ENCODE measurements at places on chromosomes 2 and 18.

DNA sequence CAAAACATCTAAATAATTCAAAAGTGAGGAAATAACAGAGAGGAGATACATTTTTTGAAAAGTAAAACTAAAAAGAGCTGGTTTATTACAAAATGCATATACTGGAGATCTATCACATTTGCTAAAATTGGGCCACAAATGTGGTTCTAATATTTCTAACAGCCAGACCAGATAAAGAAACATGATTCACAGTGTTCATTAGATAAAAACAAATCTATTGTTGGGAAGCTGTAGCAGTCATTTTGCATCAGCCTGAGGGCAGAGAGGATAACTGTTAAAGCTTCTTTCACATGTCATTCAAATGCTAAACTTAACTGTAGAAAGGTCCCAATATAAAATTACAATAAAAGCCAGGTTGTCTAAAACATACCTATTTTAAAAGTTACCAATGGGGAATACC, 148.3 kb downstream of the GULP1 start:
- no peak for DNase-seq

DNA sequence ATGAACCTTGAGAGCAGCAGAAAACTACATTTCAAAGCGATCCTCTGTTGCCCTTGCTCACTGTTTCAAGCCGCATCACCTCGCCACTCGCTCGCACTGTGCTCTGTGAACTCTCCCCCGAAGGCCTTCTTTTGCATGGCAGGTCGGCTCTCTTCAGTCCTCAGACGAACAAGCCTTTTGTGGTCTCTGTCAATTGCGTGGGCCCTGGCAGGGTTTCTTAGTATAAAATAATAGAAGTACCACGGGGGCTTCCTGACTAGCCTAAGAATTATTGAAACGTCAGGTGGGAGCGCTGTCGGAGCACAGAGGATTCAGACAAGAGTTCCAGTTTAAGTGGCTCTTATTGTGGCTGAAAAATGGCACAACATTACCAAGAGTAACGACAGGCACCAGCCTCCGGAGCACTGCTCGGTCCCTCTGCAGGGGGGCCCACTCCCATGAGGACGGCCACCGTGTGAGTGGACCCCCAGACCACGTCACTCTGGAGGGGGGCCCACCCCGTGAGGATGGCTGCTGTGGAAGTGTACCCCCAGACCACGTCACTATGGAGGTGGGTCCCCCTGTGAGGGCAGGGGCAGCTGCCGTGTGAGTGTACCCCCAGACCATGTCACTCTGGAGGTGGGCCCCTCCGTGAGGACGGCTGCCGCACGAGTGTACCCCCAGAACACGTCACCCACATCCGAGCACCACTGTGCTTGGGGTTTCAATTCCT, 237.7 kb downstream of the HDAC4 start:
- no peak for DNase-seq

DNA sequence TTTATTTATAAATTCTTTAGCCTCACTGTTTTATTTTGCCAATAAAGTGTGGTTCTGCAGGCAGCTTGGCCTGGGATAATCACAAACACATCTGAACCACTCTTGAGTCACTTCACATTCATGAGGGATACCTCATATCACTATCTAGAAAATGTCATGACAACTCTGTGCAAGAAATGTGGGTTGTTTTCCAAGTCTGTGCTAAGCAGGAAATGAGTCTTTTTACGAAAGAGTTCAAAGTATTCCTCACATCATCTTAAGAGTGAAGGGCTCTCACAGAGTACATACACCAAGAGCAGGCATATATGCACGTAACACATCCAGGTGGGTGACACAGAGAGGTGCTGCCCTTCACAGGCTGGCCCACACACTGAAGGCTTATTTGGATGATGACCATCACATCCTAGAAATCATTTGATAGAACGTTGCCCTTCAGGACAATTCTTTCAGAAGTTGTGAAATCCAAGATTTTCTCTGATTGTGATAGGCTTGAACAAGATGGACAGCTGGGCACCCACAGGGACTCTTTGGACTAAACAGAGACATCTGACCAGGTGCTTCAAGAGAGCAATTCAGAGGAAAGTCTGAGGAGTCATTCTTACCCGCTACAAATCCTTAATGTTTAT, 811.1 kb upstream of the LRATD1 start:
- no peak for DNase-seq

DNA sequence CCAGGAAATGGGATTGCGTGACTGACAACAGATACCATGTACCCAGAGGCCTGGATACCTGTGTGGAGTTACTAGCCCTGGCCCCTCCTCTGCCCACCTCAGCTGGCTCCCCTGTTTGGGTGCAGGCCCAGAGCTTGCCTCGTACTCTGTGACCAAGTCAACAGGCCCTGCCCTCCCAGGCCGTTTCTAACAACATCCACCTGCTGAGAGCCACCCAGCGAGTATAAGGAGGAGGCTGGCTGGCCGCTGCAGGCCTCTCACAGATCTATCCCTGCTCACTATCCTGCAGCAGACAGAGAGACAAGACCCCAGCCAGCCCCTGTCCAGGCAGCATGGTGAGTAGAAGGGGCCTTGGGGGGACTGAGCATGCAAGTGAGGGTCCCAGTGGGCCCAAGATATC, 12.5 kb upstream of the TUBA4A start:
- no peak for DNase-seq

DNA sequence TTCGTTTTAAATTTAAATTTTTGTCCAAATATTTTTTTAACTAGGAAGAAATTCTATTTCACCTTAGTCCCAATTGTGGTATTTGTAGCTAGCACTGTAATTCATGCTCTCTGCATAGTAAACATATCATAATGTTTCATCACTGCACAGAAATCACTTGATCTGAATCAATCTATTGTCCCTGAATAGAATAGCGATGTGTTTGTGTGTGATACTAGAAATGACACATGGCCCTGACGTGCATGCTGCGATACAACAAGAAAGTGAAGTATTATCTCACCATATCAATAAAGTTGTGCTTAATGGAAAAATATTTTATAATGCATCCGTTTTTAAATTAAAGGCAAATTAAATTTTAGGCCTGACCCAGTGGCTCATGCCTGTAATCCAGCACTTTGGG, 10.0 kb downstream of the TTL start:
- no peak for DNase-seq

GRCh38 chr18:29271501-29271900, 1094.6 kb upstream of the CDH2 start:
- DNase-seq, result no peak

GRCh38 chr18:9835825-9836224, 49.9 kb upstream of the TXNDC2 start:
- DNase-seq, result no peak

DNA sequence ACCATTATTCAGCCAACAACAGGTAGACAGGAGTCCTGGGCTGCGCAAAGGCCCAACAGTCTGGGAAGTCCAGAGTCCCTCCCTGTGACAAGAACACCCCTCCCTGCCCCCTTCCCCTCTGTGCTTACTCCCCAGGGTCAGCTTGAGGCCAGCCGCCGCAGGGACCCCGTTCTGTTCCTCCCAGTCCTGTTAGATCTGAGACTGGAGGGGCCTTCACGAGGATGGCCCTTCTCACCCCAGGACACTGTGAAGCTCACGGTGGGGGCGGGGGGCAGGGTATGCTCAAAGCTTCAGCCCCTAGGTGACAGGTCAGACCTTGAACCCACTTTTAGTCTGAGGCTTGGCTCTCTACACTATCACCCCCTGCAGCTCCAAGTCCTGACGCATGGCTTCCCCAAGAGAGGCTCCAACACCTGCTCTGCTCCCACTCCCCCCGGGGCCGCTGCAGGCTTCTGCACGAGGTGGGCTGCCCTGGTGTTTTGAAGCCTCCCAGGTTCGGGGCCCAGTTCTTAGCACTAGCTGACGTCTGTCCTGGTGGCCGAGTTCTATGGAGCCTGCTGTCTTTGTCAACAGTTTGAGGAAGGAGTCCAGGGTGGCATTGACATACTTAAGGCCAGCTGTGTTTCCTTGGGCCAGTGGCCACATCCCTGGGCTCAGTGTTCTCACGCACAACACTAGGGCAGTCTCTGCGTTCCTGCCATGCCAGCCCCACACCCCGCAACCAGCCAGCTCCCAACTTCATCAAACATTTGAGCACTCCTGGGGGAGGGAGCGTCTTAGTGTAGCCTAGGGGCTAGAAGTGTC, 37.2 kb upstream of the HPCAL1 start:
- DNase-seq, result no peak

GRCh38 chr2:140354544-140354943, 1574.4 kb upstream of the NXPH2 start:
- no peak for DNase-seq

DNA sequence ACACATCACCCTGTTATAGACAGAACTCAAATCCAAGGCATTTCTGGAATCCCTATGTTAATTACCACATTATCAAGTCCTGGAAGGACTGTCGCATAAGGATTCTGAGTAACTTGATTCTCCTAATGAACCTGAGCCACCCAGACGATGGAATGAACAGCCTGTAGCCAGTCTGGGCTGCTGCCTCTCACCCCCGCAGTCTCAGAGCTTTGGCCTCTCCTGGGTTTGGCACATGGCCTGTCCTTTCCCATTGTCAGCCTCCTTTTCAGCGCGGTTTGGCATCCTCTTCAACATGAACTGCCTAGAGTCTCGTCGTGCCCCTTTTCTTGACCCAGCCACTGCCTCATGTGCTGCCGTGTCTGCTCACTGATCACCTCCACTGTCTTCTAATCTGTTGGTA, 147.6 kb downstream of the SLC8A1 start:
- DNase-seq, result no peak

- no peak for DNase-seq
These were observed 40.9 kb downstream of the TMEM247 start for GRCh38 chr2:46520130-46520711.

DNA sequence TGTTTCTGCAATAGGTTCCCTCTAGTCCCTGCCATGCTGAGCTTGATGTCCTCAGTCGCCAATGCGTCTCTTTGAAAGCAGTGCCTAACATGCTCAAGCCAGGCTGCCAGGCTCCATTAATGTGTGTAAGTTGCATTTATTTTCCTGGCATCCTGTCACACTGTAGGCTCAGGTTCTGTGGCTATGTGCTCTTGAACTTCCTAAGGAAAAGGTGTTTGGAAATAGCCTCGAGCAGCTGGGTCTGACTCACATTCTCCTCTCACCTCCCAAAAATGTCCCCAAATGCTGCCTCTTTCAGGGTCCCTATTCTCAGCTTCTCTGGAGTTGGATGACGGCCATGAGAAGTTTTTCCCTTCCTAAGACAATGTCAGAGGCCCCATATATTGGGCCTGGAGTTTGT, 58.0 kb upstream of the SLC14A2 start:
- no peak for DNase-seq

DNA sequence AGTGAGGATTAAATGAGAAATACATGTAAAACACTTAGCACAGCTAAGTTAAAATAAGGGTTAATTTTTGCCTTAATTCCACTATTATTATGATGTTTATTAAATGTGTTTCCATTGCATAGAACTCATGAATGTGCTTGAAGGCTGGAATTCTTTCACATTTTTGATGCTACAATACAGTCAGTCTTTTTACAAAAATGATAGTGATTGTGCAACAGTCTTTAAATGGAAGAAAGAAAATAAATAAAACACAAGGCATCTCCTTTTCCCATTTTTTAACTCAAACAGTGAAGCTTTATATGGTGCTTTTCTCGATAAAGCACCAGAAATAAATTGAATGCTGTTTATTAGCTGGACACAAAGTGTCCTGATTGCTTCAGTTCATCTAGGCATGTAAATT, 123.9 kb downstream of the MAP2 start:
- no peak for DNase-seq

DNA sequence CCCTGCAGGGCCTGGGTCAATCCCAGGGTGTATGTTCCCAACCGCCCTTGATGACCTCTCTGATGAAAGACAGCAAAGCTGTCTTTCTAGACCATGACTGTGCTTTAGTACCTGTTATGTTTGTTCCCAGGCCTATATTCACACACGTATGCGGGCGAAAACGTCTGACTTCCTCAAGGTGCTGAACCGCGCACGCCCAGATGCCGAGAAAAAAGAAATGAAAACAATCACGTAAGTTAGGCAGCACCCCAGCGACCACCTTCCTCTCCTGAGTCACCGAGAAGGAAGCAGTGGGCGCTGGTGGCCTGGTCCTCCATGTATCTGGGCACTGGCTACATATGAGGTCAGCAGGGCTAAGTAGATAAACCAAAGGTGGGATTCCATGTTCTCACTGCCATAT, 11.1 kb upstream of the GPBAR1 start:
- no peak for DNase-seq

GRCh38 chr2:45889053-45889452, 237.6 kb downstream of the PRKCE start:
- peak; percentile 38 for DNase-seq

GRCh38 chr2:43201497-43201896, 24.9 kb downstream of the ZFP36L2 start:
- no peak for DNase-seq

- DNase-seq, result no peak
These were observed 33.4 kb upstream of the DSEL start for GRCh38 chr18:67549946-67550345.

- no peak for DNase-seq
These were observed 113.6 kb downstream of the MSH2 start for GRCh38 chr2:47516360-47517104.

DNA sequence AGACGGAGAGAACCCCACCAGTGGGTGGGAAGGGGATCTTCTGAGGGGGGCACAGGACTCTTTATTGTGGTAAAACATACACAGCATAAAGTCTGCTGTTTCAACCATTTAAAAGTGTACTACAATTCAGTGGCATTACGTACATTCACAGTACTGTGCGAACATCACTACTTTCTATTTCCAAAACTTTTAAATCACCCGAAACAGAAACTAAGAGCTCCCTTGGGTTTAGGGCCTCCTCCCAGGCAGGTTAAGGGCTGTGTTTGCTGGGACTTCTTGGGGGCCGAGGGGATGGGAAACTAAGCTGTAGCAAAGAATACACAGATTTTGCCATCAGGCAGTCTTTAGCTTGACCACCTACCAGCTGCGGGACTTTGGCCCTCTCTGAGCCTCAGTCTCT, 242.0 kb downstream of the HAUS1 start:
- DNase-seq, result no peak

DNA sequence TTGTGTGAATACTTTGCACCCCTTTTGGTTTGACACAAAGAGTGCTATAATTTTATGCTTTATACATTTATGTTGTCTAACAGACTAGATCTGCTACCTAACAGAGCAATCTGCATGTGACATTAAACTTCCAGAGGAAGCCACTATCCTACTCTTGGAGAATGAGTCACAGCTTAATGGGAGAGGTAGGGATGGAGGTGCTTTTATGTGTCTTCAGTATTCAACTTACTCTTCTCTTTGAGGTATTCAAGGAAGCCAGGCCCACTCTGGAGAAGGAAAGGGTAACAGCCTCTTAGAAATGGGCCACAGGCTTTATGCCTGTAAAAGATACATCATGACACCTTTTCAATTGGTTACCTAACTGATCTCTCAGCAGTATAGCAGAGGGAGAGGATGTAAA, 85.8 kb upstream of the NEUROD1 start:
- DNase-seq, result no peak

DNA sequence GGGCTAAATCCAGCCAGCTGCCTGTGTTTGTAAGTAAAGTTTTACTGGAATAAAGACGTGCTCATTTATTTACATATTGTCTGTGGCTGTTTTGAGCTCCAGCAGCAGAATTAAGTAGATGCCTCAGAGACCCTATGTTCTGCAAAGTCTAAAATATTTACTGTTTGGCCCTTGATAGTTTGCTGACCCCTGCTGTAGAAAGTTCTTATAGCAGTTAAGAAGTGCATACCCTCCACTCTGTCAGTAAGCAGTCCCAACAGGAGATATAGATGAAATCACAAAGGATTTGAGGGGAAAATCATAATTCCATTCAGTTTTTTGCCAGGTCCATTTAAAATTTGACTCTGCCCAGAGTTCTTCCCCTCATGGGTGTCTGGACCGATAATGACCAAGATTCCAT, 50.1 kb upstream of the ITM2C start:
- DNase-seq, result no peak
